ENCODE measurements at places on chromosomes 12 and 14.

DNA sequence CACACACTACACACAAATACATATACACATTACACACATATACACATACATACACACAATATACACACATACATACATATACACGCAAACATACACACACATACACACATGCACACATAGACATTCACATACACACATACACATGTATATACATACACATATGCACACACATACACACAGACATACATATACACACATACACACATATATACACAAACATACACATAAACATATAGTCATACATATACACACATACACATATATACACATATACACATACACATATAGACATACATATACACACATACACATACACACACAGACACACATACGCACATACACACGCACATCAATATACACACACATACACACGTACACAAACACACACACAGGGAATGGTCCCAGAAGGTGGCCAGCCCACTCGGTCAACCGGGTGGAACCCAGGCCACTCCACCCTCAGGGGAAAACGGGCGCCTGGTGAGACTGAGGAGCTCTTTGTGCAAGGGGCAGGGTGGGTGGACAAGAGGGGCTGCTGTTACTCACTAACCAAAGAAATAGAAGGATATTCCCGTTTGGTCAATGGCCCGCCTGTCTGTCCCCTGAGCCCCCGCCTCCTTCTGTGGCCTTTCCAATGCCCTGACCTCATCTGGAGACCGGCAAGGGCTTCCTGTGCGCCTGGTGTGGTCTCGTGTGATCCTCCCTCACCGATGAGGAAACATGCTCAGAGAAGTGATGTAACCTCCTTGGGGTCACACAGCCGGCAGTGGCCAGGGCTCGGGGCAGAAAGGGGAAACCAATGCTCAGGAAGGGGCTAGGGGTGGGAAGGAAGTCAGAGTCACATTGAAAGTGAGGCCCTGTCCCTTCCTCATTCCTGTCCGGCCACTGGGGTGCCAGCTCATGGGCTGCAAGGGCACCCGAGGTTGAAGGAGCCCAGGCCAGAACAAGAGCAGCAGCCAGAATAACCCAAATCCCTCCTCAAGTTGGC, 5.3 kb downstream of the TRPV4 start:
- DNase-seq: peak; percentile 69

- no peak for DNase-seq
Measured at GRCh38 chr14:53537422-53538315, 384.5 kb upstream of the DDHD1 start.

DNA sequence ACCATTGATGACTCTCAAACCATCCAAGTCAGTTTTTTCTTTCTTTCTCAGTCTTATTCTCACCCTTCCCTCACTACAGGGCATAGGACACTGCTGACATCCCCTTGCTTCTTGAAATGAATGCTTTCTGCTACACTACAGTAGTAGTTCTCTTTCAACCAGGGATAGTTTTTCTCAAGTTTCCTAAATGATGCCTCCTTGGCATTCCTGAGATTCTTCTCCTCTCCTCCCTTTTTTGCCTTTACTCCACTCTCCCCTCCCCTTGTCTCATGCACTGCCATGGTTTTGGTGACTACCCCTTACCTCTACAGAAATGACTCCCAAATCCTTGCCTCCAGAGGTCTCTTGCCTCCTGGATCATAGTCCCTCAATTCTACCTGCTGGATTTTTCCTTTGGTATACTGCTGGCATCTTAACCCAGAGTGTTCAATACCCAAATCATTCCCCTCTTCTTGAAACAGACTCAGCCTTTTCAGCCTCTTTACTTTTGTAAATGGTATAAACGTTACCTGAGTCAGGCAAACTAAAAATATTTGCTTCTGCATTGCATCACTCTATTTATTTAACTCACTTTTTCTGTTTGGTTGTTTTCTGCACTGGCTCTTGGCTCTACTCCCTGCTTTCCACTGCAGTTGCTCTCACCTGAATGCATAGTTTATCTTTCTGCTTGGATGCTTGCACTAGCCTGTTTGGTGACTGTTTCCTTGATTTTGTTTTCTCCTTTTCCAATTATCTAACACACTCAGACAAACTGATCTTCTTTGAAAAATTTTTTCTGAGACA, 211.6 kb upstream of the IGF1 start:
- DNase-seq: no peak

DNA sequence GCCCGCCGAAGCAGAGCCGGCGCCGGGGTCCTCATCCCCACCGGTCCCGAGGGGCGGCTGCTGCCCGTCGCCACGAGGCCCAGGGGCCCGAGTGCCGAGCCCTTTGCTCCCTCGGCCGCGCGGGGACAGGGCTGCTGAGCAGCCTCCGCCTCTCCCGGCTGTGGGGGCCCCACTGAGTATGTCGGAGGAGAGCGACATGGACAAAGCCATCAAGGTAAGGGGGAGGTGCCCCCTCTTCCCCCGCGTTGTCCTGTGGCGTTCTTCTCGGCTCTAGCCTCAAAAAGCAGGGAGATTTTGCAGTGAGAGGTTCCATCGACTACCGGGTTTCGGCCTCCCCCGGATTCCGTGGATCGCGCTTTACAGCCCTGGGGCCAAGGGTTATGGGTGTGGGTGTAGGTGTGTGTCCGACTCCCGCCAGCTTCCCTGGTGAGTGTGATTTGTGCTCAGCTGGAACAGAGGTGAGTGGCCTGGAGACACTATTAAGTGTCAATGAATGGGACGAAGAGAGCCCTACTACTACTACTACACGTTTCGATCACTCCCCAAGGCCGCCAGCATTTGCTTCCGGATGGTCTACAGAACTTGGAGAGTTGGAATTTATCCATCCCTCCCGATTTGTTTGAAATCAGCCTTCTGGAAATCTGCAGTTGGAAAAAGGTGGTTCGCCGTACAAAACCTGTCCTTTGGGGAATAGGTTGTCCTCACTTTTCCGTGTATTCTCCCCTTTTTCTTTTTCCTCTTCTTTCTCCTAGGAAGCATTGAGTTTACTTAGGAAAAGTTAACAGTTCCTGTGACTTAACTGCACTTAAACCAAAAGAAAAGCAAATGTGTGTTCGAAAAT, 748 bp downstream of the MAPKAPK5 start:
- DNase-seq: no peak

GRCh38 chr12:50546441-50547318, 41.9 kb downstream of the DIP2B start:
- DNase-seq: no peak

DNA sequence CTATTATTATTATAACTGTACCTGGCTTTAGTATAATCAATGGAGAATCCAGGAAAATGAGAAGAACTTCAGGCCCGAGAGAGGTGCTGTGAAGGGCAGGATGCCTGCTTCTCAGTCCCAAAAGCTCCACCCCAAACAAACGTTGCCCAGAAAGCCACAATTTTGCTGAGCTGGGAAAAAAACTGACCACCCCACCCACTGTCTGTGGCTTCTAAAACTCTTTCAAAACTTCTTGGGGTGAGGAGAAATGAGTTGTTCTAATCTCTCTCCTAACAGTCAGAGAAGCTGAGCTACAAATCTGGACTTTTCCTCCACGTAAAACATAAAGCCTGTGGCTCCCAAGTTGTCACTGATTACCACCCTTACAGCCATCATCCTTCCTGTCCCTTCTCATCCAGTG, 13.4 kb downstream of the VDR start:
- DNase-seq: no peak

GRCh38 chr14:62528296-62528695, 517.0 kb downstream of the KCNH5 start:
- no peak for DNase-seq

- DNase-seq: no peak
Measured at GRCh38 chr14:93133464-93133863, 17.7 kb upstream of the ITPK1 start.

- no peak for DNase-seq
Measured at GRCh38 chr14:91152499-91152898, 38.6 kb downstream of the DGLUCY start.

DNA sequence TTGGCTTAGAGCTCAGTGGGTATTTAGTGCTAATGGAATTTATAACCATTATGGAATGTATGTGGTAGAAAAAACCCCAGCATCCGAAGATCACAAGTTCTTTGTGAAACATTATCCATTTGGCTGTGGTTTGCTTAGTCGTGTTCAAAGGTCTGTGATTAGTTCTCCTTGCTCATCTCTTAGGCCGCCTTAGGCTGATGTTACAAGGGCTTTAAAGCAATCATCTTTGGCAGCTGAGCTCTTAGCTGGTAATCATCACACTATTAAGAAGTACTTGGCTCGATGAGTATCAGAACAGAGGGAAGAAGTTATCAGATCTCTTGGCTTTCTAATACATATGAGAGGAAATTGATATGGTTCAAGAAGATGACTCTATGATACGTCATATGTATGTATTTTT, 124.1 kb upstream of the E2F7 start:
- no peak for DNase-seq

- DNase-seq: no peak
Measured at GRCh38 chr12:87467936-87468335, 561.3 kb downstream of the C12orf50 start.

DNA sequence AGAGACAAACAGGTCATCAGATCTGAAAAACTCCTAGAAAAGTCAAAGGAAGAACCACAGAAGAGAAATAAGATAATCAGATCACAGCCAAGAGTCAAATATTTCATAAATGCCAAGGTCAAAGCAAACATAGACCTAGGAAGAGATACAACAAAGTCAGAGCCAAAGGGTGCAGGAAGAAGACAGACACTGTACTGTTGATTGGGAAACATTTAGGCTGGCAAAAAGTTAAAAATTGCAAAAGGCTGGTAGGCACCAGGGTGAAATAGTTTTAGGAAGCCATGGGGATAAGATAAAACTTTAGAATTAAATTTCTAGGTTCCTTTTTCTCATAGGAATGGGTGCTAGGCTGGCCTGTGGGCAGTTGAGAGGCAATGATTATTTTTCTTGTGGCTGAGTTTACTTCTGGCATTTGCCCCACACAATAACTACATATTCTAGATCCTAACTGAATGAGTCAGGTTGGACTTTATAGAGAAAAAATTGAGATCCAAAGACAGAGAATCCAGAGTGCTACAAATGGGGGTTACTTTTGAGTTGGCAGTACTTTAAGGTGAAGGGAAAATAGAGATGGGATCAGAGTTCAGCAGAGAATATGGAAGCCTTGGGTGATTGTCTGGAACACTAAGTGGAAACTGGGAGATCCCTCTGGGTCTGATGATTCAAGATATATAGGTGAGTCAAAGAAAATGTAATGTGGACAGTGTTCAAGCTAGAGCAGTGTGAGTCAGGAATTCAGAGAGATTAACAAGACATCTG, 215.5 kb downstream of the C12orf50 start:
- no peak for DNase-seq

DNA sequence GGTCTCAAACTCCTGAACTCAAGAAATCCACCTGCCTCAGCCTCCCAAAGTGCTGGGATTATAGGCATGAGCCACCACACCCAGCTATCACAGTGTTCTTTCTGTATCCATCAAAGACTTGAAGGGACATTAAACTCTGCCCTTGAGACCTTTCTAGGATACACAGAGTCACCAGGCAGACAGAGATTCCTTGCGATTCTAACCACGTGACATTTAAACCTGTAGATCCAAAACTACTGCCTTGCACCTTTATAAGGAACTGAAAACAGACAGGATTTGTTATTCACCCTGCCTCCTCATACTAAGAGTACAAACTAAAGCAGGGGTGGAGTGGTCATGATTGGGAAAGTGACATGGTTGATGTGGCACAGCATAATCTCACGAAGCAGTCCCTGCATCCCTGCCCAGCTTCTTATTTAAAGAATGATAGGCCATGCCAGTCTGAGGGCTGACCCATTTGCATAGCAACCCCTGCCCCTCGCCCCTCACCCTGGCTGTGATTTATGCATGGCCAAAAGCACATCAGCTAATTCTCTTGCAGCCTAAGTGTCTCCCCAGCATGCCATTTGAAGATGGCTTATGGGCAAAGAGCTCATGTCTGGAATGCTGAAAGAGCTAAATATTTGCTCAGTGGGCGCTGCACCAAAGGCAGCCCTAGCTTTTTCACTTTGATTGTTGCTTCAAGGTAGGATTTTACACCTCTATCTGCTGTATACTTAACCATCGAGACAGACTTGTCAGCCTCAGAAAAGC, 43.2 kb upstream of the MYBPC1 start:
- no peak for DNase-seq

DNA sequence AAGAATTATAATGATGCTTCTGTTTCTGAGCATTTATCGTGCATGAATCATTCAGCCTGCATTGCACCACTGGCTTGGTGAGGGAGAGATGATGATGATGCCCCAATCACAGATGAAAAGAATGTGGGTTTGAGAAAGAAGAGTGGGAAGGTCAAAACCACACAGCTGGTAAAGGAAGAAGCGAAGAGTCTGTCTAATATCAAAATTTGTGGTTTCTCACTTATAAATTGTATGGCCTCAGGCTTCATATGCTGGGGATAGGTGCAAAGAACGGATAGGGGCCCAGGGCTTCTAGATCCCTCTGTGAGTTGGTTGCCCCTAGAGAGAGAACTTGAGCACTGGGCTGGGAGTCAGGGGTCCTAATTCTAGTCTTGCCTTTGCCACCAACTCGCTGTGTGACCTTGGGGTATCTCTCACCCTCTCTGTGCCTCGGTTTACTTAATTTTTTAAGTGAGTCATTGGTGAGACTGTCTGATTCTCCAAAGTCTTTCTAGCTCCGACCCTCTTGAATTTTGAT, 2.2 kb downstream of the OASL start:
- DNase-seq: no peak

GRCh38 chr12:70660620-70661219, 23.5 kb upstream of the PTPRB start:
- no peak for DNase-seq

GRCh38 chr12:89791286-89791685, 82.6 kb upstream of the ATP2B1 start:
- DNase-seq: no peak

- DNase-seq: no peak
Measured at GRCh38 chr14:56759633-56760032, 50.6 kb downstream of the OTX2 start.

DNA sequence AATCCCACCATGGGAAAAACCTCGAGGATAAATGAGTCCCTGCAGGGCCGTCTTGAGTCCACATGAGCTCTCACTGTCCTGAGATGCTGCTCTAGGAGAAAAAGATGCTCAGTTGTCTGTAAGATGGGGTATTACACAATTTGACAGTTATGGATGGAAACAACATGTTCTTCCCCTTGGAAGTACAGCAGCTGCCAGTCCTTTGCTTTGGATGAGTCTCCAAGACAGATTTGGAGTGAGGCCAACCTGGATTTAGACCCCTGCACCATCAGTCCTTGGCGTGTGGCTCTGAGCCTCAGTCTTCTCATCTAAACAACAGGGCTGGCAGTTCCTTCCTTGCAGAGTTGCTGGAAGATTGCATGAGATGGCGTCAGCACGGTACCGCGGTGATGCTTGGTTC, 309.1 kb upstream of the FKBP4 start:
- DNase-seq: no peak

DNA sequence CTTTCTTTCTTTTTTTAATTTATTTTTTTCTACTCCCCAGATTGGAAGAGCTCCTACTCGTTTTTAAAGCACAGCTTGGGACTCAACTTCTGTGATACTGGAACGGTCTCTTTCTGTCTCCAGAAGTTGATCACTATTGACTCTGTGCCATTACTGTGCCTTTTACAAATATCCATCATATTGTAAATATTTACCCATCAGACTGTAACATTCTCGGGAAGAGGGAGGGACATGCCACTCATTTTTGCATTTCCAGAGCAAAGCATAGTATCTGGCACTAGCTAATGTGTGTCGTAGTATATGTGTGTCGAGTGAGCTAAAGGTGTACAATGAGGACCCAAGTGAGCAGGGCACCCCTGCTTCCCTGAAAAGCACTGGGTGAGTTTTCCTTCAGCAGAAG, 24.0 kb upstream of the GSG1 start:
- no peak for DNase-seq

GRCh38 chr14:71472356-71473340, 459.6 kb upstream of the RGS6 start:
- no peak for DNase-seq
